ENCODE measurements at places on chromosomes 1 and 21.

GRCh38 chr1:8345621-8346415 lies 27.9 kb downstream of the SLC45A1 start:
- DNase-seq: no peak
- H3K27me3 ChIP-seq: no peaks in the 10 kb centered on the region
- H3K4me1 ChIP-seq: peaks cover 21% of the 10 kb centered on the region
- H3K36me3 ChIP-seq: no peaks in the 10 kb centered on the region
- H3K27ac ChIP-seq: no peak overlapping the region
- H3K4me3 ChIP-seq: no peak overlapping the region

DNA sequence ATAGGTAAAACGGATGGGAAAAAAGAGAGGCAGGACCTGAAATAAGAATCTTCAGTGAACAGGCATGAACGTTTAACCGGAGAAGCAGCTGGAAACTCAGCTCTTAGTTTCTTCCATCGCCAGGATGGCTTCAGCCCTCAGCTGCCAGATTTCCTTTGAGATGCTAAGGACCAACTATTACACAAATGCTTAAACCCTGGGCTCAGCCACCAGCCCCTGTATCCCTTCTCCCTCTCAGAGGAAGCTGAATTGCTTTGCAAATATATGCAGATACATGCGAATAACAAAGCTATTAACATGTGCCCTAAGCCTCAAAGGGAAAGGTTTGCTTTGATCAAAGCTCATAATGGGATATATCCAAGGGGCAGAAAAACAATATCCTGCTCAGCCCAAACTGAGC lies 515.1 kb downstream of the OMA1 start:
- no peak for DNase-seq
- no peak overlapping the region for H3K4me3 ChIP-seq
- no peak overlapping the region for H3K27ac ChIP-seq
- no peaks in the 10 kb centered on the region for H3K36me3 ChIP-seq
- no peaks in the 10 kb centered on the region for H3K27me3 ChIP-seq

- peaks cover 29% of the 10 kb centered on the region for H3K4me1 ChIP-seq
- no peaks in the 10 kb centered on the region for H3K27me3 ChIP-seq
- H3K4me3 ChIP-seq: no peak overlapping the region
- H3K27ac ChIP-seq: no peak overlapping the region
- no peaks in the 10 kb centered on the region for H3K36me3 ChIP-seq
- peak; percentile 80 for DNase-seq
These were observed 8.5 kb downstream of the FBXO2 start for GRCh38 chr1:11645670-11646265.

- H3K4me3 ChIP-seq: no peak overlapping the region
- no peaks in the 10 kb centered on the region for H3K27me3 ChIP-seq
- H3K36me3 ChIP-seq: no peaks in the 10 kb centered on the region
- peak; percentile 16 for DNase-seq
- H3K27ac ChIP-seq: peak overlapping the region; percentile 18
- no peaks in the 10 kb centered on the region for H3K4me1 ChIP-seq
These were observed 524.1 kb downstream of the PTBP2 start for GRCh38 chr1:97245682-97246081.

DNA sequence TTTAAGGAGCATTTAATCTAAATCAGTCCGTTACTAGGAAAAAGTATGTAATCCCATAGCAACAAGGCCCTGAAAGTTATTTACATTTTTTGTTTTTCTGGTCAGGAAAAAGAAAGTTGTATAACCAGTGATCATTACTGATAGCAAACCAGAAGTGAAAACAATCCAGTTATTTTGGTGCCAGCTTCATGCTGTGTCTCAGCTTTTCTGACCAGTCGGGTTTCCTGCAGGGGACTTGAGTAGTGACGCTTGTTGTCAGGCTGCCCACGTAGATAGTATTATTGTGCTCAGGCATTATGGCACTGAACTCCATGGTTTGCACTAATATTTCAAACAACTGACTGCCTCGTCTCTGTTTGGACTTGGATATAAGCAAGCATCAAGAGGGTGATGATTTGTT lies 55.2 kb downstream of the SASS6 start:
- H3K27me3 ChIP-seq: no peaks in the 10 kb centered on the region
- no peaks in the 10 kb centered on the region for H3K4me1 ChIP-seq
- no peaks in the 10 kb centered on the region for H3K36me3 ChIP-seq
- no peak for DNase-seq
- H3K27ac ChIP-seq: no peak overlapping the region

Data from testis (tissue), 5 donors.